Activated B cell treated with CpG ODN at 0.5 μM for 24 hours (primary cell): ENCODE measurements at places on chromosomes 2 and 18.

GRCh38 chr2:66565291-66565690, 130.4 kb downstream of the MEIS1 start:
- H3K36me3 ChIP-seq: no peaks in the 10 kb centered on the region
- H3K4me3 ChIP-seq: no peak overlapping the region
- no peak for DNase-seq
- peaks cover 16% of the 10 kb centered on the region for H3K27me3 ChIP-seq
- no peaks in the 10 kb centered on the region for H3K4me1 ChIP-seq
- no peak overlapping the region for H3K27ac ChIP-seq

DNA sequence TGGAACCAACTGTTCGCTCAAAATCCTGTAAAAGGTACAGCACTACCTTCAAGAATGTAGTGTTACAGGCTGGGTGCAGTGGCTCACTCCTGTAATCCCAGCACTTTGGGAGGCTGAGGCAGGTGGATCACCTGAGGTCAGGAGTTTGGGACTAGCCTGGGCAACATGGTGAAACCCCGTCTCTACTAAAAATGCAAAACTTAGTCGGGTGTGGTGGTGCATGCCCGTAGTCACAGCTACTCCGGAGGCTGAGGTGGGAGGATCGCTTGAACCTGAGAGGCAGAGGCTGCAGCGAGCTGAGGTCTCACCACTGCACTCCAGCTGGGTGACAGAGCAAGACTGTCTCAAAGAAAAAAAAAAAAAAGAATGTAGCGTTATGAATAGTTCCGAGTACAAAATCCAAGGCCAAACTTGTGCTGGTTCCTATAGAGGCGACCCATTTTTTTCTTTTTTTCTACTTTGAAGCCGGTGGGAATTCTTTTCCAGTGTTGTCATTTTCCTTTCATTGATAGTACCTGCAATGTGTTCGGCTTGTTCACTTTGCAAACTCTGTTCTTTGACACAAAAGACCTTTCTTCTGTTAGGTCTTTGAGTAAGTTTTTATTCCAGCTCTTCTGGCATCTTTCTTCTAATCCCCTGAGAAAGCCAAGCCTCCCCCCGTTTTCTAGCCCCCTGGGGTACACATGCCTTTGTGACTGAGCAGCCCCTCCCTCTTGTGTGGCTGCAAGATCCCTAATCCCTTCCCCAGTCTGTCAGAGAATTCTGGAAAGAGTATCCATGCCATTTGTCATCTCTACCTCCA, 25.1 kb downstream of the INPP5D start:
- DNase-seq: no peak
- H3K4me1 ChIP-seq: peaks cover 97% of the 10 kb centered on the region
- peak overlapping the region; percentile 98 for H3K27ac ChIP-seq
- H3K4me3 ChIP-seq: peak overlapping the region; percentile 76

GRCh38 chr2:177295484-177295883, 31.0 kb upstream of the NFE2L2 start:
- H3K4me1 ChIP-seq: peaks cover 5% of the 10 kb centered on the region
- H3K4me3 ChIP-seq: no peak overlapping the region
- H3K27ac ChIP-seq: no peak overlapping the region

GRCh38 chr2:145939949-145940348, 1420.0 kb upstream of the ZEB2 start:
- no peaks in the 10 kb centered on the region for H3K36me3 ChIP-seq
- H3K4me3 ChIP-seq: no peak overlapping the region
- H3K27ac ChIP-seq: no peak overlapping the region

DNA sequence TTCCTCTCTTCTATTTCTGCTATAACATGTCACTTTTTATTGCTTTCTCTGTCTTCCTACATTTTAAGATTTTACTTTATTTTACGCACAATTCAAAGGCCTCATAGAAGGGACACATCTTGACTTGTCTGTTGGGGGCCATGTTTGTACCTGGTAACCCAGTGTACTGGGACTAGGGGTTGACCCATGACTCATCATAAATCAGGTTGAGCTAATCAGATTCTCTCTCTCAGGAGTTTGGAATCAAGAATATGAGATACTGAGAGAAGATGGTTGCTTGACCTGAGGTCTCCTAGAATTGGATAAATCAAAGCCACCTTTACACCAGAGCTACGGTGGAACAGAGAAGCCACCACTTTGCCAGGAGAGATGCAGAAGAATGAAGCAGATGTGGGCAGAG, 153.0 kb downstream of the UXS1 start:
- no peak for DNase-seq
- no peak overlapping the region for H3K4me3 ChIP-seq
- no peaks in the 10 kb centered on the region for H3K4me1 ChIP-seq
- H3K27ac ChIP-seq: no peak overlapping the region
